ENCODE measurements at places on chromosomes 2 and 18.

DNA sequence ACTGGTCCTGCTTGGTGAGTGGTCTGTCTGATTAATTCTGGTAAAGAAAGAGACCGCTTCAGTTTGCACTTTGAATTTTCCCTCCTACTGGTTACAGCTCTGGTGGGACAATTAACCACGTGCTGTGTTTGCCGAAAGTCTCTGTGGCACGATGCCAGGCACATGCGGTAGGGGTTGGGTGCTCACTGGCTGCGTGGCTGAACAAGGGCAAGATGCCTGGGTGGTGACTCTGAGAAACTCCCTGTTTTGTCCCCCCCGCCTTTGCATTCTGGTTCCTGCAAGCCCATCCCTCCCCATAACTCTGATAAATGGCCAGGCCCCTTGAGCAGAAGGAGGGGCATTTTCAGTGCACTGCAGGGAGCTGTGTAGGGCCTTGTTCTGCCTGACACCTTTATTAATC lies 206.1 kb downstream of the TFCP2L1 start:
- DNase-seq, result no peak

DNA sequence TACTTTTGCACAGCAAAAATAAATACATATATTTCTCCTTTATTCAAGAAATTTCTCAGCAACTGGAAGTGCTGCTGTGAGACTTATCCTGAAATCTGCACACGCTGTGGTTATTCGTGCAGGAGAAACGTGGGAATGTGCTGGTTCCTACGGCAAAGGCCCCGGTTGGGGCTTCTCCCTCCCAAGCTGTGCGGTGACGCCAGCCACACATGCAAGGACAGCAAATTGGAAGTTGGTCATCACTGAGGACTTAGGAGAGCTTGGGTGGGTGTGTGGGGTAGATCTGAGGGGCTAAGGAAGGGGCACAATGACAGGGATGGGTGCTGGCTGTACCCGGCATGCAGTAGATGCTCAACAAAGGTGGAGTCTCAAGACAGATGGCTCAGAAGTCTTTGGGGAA lies 16.5 kb upstream of the MTCL1 start:
- DNase-seq, result no peak

GRCh38 chr2:146665800-146666199 lies 1179.0 kb upstream of the ACVR2A start:
- no peak for DNase-seq

DNA sequence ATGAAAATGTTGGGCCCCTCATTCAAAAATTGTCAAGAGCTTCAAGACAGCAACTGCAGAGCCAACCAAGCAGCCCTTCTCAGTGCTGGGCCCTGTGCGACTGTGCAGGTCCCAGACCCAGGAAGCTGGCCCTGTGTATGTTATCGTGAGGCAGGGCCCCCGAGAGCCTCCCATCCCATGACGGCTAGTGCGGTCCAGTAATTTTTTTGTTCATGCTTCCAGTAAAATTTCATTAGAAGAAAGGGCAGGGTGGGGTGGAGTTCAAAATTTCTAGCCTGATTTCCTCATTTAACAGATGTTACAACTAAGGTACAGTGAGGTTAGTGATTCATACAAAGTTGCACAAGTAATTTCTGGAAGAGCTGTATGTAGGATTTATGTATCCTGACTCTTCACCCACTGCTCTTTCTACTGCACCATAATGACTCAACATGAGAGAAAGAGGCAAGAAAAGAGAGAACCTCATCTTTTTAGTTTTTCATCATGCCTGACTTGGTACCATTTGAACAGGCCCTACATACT lies 105.5 kb downstream of the ZEB2 start:
- no peak for DNase-seq

DNA sequence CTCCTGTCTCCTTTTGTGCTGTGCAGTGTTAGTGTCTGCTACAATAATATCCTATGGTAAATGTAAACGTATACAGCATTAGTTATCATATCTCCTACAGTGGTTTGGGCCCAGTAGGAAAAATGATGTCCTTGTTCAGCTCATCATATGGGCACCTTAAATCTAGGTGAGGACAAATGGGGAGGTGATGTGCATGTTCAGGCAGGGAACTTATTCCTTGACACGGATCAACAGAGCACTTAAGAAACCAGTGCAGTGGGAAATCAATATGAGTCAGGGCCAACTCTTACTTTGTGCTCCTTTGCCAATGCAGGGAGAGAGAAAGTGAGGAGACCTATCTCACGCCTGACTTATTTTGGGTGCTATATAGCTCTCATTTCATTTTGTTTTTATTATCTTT lies 76.4 kb downstream of the KLHL14 start:
- DNase-seq, result no peak

DNA sequence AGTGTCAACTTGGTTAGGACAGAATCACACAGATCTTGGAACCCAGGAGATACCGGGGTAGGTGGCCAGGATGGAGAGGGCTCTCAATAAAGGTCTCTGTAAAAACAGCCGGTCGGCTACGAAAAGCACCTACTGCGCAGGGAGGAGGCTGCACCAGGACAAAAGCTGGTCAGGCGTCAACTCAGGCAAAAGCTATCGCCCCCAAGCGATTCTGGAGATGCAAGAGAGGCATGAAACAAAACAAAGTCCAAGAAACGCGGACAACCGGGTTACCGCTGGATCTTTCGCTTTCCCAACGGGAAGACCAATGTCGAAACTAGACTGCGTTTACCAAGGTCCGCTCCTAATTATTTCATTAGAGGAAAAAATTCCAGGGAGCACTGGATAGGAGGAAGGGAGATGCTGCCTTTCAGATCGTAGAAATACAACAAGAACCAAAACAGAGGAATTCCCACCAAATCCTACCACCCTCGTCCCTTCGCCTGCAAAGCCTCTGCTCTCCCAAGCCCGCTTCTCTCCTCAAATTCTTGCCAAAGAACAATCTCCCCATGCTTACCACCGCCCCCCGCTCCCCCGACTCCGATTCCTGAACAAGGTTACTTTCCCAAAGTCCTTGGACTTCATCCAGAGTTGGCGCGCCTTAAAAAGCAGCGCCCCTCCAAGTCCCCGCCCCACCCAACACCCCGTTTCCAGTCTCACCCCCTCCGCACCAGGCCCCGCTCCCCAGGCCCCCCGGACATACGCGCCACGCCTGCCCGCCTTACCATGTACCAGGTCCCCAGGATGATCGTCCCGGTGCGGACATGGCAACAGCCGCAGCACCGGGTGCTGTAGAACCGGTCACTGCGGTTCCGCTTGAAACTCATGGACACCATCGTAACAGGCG lies 539 bp downstream of the LAPTM4A start:
- DNase-seq, result no peak

- DNase-seq, result no peak
Observed at GRCh38 chr2:159855557-159856061, 57.6 kb upstream of the CD302 start.

GRCh38 chr2:10906926-10907625 lies 4.7 kb upstream of the KCNF1 start:
- DNase-seq, result no peak

- no peak for DNase-seq
Observed at GRCh38 chr2:199684832-199685231, 166.2 kb downstream of the FTCDNL1 start.

- no peak for DNase-seq
Observed at GRCh38 chr18:8998481-8999217, 103.8 kb upstream of the NDUFV2 start.
